Gastrocnemius medialis (tissue), 4 donors: ENCODE measurements at places on chromosomes 2 and 18. TPM values are rescaled to one million over a fixed set of nuclear protein-coding genes. Genes with fewer than 3 reads are reported as not detected.

DNA sequence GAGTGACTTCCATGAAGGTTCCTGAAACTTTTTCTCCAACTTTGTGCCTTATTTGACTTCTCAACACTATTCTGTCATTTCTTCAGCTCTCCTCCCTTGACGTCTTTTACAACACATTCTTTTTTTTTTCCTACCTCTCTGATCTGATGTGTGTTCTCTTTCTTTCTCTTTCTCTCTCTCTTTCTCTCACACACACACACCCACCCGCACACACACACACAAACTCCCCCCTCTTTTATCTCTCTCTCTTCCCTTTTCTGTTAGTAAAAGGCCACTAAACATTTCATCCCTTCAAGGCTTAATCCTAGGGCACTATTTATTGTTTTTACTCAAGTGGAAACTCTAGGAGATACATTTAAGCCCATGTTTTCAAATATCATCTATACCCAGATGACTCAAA lies 107.8 kb upstream of the CNTNAP5 start:
- H3K36me3 ChIP-seq: no peaks in the 10 kb centered on the region
- H3K4me1 ChIP-seq: no peaks in the 10 kb centered on the region
- no peak overlapping the region for H3K4me3 ChIP-seq
- H3K27me3 ChIP-seq: no peaks in the 10 kb centered on the region
- H3K27ac ChIP-seq: no peak overlapping the region

DNA sequence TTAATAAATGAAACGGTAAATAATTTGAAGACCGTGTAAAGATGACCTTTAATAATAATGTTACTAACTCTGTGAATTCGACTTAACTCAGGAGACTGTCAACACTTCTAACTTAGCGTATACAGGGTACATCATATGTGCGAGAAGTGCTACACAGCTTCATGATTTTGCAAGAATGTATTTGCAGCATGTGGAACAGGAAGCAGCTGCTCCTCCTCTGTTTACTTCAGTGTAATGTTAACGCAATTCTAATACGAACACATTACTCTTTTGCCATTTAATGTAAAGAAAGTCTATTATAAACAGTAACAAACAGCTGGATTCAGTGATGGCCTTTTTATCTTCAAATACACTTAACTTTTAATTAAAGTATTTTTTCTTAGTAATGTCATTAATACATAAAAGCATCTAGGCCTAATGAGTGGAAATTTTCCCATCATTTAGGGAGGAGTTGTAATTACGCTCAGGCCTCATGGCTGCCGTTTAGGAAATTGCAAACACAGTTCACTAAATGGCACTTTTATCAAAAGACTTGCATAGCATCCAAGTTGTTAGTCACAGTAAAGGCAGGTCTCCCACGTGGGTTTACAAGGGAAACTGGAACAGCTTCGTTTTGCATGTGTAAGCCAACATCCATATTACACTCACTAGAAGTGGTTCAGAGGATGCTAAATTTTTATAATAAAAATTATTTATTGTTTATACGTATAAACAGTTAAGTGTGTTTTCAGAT lies 635.7 kb downstream of the FBXO15 start:
- DNase-seq: no peak
- H3K27me3 ChIP-seq: no peaks in the 10 kb centered on the region
- no peaks in the 10 kb centered on the region for H3K4me1 ChIP-seq
- no peak overlapping the region for H3K4me3 ChIP-seq
- no peak overlapping the region for H3K27ac ChIP-seq
- H3K36me3 ChIP-seq: no peaks in the 10 kb centered on the region

- H3K27me3 ChIP-seq: no peaks in the 10 kb centered on the region
- H3K36me3 ChIP-seq: no peaks in the 10 kb centered on the region
- H3K4me1 ChIP-seq: no peaks in the 10 kb centered on the region
- no peak overlapping the region for H3K4me3 ChIP-seq
- no peak for DNase-seq
Measured at GRCh38 chr18:60421356-60422118, 49.0 kb upstream of the MC4R start.

DNA sequence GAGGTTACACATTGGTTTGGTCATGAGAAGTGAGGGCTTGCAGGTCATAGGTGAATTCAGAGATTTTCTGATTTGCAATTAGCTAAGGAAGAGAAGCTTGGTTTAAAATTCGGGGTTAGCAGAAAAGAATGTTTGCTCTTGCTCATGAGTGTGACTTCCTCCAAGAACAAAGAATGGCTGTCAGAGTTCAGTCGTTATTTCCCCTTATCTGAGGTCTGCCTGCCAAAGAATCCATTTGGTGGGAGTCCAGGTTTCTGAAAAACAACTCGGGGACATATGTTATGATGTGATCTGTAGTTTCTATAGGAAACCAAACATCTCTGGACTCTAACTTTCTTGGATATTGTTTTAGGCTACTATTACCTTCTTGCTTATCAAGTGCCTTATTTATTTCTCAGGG lies 3.2 kb upstream of the UGT1A6 start:
- no peak overlapping the region for H3K27ac ChIP-seq
- no peaks in the 10 kb centered on the region for H3K4me1 ChIP-seq
- H3K36me3 ChIP-seq: no peaks in the 10 kb centered on the region
- DNase-seq: no peak

- no peak overlapping the region for H3K27ac ChIP-seq
- no peaks in the 10 kb centered on the region for H3K4me1 ChIP-seq
- no peaks in the 10 kb centered on the region for H3K27me3 ChIP-seq
- no peak for DNase-seq
- no peaks in the 10 kb centered on the region for H3K36me3 ChIP-seq
Measured at GRCh38 chr2:192159736-192160135, 35.0 kb downstream of the TMEFF2 start.

DNA sequence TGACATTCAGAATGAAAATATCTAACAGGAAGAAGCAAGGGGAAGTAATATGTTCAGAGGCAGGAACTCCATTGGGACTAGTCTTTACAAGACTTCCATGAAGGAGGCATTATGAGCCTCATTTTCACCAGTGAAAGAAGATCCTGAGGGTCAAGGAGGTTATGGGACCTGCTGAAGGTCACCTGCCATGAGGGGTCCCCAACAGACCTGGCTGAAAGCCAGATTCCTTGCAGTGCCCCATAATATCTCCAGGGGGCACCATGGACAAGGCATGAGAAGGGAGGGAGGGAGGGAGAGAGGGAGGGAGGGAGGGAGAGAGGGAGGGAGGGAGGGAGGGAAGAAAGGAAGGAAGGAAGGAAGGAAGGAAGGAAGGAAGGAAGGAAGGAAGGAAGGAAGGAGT lies 27.9 kb downstream of the XDH start:
- H3K4me3 ChIP-seq: no peak overlapping the region
- no peaks in the 10 kb centered on the region for H3K27me3 ChIP-seq
- H3K4me1 ChIP-seq: peaks cover 7% of the 10 kb centered on the region
- no peak for DNase-seq

DNA sequence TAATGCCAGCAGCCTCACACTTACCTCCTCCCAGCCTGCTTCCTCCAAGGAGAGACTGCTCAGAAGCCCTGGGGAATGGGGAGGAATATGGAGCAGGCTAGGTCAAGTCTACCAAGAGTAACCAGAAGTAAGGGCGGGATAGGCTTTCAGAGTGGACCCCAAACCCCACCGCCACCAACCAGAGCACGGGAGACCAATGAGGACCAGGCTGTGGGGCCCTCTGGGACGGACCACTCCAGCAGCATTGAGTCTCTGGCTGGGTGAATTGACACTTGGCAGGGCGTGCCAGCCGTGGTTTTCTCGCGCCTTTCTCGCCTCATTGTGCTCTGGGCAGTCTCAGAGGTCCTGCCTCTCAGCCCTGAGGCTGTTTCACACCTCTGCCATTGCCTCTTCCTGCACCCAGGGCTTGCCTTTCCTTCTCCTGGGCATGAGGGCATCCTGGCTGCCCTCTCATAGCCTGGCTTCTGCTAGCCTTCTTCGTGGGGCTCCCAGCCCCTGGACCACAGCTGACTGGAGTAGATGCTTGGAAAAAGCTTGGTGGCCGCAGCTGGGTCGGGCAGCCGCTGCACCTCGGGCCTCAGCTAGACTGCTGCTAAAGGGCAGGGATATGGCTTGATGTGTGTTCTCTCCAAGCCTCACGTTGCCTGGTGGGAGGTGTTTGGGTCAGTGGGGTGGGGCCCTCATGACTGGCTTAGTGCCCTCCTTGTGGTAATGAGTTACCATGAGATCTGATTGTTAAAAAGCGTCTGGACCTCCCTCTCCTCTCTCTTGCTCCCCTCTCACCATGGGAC lies 40.5 kb upstream of the HS6ST1 start:
- no peak overlapping the region for H3K27ac ChIP-seq
- no peak for DNase-seq
- no peak overlapping the region for H3K4me3 ChIP-seq
- no peaks in the 10 kb centered on the region for H3K4me1 ChIP-seq

- no peaks in the 10 kb centered on the region for H3K4me1 ChIP-seq
- peak; percentile 18 for DNase-seq
- H3K27ac ChIP-seq: no peak overlapping the region
- H3K36me3 ChIP-seq: no peaks in the 10 kb centered on the region
- no peak overlapping the region for H3K4me3 ChIP-seq
Measured at GRCh38 chr2:196239622-196240587, 68.5 kb upstream of the STK17B start.

DNA sequence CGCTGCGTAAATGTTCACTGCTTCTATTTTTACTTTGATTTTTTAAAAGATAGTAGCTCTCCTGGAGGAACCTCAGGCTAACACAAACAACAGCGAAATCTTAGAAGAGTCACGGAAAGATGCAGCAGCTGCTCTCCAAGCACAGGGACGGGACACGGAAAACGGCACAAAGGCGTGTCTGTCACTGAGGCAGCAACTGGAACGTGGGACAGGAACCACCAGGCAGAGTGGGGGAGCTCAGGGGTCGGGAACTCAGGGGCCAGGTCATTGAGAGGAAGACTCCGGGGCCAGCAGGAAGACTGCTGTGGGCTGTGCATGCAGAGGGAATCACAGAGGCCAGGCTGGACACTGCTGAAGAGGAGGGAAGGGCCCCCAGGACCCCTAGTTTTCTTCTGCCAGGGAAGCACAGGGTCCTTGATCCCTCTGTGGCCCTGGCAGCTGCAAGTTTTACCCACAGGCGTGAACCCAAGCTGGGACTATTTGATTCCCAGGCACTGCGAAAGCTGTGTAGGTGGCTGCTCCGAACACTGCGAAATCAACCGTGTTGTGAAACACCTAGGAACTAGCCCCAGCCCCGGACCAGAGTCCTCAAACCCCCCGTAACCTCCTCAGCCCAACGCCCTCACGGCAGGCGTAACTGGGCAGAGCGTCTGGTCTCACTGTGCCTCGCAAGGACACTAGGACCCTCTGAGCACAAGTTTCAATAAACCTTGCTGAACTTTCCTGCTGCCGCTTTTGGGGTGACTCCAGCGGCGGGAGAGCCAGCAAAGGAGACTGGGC lies 263.0 kb downstream of the EIPR1 start:
- H3K27me3 ChIP-seq: no peaks in the 10 kb centered on the region
- no peaks in the 10 kb centered on the region for H3K36me3 ChIP-seq
- H3K4me3 ChIP-seq: no peak overlapping the region

GRCh38 chr2:54079331-54079730 lies 36.1 kb upstream of the ACYP2 start:
- no peak overlapping the region for H3K4me3 ChIP-seq
- no peaks in the 10 kb centered on the region for H3K27me3 ChIP-seq
- peaks cover 3% of the 10 kb centered on the region for H3K4me1 ChIP-seq
- H3K36me3 ChIP-seq: no peaks in the 10 kb centered on the region
- H3K27ac ChIP-seq: no peak overlapping the region

- H3K4me1 ChIP-seq: peaks cover 9% of the 10 kb centered on the region
- peaks cover 15% of the 10 kb centered on the region for H3K27me3 ChIP-seq
- H3K27ac ChIP-seq: no peak overlapping the region
- H3K4me3 ChIP-seq: no peak overlapping the region
Measured at GRCh38 chr2:73281244-73281643, 3.0 kb downstream of the FBXO41 start.

GRCh38 chr2:97658691-97659157 lies 5.1 kb downstream of the ACTR1B start:
- DNase-seq: no peak
- peaks cover 23% of the 10 kb centered on the region for H3K4me1 ChIP-seq
- no peak overlapping the region for H3K4me3 ChIP-seq
- peaks cover 46% of the 10 kb centered on the region for H3K36me3 ChIP-seq

DNA sequence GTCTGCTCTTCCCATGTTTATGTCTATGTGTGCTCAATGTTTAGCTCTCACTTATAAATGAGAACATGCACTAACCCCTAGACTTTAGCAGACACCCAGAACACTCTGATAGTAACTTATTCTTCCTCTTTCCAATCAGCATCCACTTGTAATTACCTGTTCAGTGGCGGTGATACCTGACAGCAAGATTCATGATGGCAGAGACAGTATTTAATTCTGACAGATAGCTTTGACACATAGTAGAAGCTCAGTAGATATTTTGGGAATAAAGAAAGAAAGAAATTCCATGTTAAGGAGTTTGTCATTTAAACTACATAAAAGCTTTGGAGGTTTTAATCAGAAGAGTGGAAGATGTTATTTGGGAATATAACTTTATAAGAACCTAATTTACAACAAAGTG lies 171.3 kb downstream of the CDH7 start:
- H3K4me3 ChIP-seq: no peak overlapping the region
- no peaks in the 10 kb centered on the region for H3K27me3 ChIP-seq
- H3K27ac ChIP-seq: no peak overlapping the region
- no peak for DNase-seq
- H3K36me3 ChIP-seq: no peaks in the 10 kb centered on the region

DNA sequence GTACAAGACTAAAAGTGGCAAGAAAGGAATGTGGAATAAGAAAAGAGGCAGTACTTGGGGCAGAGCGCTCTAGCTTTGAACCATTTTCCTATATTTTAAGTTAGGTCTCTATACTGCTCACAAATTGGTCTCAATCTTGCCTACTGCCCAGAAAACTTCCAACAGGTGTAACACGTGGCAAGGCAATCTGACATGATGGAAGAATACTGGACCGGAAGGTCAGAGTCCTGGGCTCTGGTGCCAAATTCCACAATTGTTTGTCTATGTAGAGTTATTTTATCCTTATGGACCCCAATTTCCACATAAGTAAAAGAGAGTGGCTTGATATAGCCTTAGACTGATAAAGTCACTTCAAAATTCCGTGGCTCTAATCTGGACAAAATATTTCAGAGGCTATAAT lies 28.9 kb downstream of the NHEJ1 start:
- no peaks in the 10 kb centered on the region for H3K36me3 ChIP-seq
- no peak overlapping the region for H3K4me3 ChIP-seq
- H3K27me3 ChIP-seq: no peaks in the 10 kb centered on the region
- no peak for DNase-seq
- no peak overlapping the region for H3K27ac ChIP-seq

- H3K4me1 ChIP-seq: peaks cover 63% of the 10 kb centered on the region
- H3K27ac ChIP-seq: peak overlapping the region; percentile 89
- peak; percentile 35 for DNase-seq
- H3K36me3 ChIP-seq: no peaks in the 10 kb centered on the region
- no peak overlapping the region for H3K4me3 ChIP-seq
- H3K27me3 ChIP-seq: no peaks in the 10 kb centered on the region
Measured at GRCh38 chr2:27795868-27796277, 24.4 kb downstream of the MRPL33 start.

GRCh38 chr2:11745613-11746375 lies 638 bp upstream of the LPIN1 start:
- no peaks in the 10 kb centered on the region for H3K27me3 ChIP-seq
- no peak for DNase-seq
- H3K36me3 ChIP-seq: no peaks in the 10 kb centered on the region
- H3K4me3 ChIP-seq: peak overlapping the region; percentile 92
- H3K27ac ChIP-seq: peak overlapping the region; percentile 95
- peaks cover 42% of the 10 kb centered on the region for H3K4me1 ChIP-seq

Gene FZD7
- 6.7 TPM for total RNA-seq

Gene PSD4
- total RNA-seq: 1.2 TPM

Gene CD207
- total RNA-seq: not detected

Gene TBR1
- not detected for total RNA-seq

Gene CFC1
- not detected for total RNA-seq

Gene FMNL2
- 17.2 TPM for total RNA-seq

Gene ETAA1
- total RNA-seq: 4.6 TPM

Gene DPP4
- total RNA-seq: 7.9 TPM

Gene CXCR2
- 0.26 TPM for total RNA-seq

Gene CYP26B1
- 4.8 TPM for total RNA-seq

Gene CLASP1
- total RNA-seq: 73.9 TPM
